Forelimb muscle (tissue), 1 donor: ENCODE measurements at places on chromosomes 5 and 9.

DNA sequence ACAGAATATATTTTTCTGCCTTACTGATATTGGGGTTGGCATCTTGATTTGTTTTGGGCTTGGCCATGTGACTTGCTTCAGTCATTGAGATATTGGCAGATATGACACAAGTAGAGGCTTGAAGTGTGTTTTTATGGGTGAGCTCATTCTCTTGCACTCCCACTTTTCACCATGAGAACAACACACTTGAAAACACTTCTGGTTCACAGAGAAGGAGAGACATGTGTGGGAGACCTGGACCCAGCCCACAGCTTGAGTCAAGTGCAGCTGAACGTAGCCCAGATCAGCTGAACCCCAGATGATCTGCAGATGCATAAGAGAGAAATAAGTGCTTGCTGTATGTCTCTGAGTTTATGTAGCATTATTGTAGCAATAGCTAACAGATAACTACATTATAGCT lies 155.4 kb downstream of the SEMA6A start:
- DNase-seq = no peak

DNA sequence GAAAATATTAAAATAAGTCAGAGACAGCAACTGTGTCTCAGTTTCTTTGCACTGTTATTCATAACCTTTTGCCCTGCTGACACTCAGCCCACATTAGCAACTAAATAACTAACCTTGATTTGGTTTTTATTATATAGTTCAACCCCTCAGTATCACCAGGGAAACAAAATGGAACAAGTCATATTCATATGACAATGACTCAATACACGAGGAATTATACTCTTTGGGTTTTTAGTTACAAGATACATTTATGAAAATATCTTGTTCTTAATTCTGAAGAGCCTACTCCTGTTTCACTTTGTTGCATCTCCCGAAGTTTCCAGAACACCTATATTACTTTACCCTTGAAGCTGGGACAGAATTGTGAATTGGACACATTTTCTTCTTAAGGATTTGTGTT lies 845.4 kb downstream of the EFNA5 start:
- no peak for DNase-seq

GRCh38 chr5:89936576-89936975 lies 473.0 kb downstream of the CETN3 start:
- no peak for DNase-seq

DNA sequence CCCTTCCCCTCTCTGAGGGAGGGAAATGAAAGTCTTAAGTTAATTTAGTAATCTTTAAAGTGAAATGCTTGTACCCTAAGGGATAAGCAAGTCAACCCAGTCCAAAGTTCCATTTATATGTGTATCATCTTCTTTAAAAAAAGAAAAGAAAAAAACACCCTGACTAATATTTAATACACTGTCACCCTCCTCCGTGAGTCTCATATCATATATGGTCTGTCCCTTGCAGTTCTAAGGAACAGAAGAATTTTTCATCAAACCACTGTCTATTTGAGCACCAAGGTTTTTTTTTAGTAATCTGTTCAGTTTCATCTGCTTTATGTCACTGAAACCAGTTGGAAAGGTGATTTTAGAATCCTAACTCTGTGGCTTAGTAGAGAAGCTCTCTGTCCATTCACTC lies 15.2 kb downstream of the TNIP1 start:
- DNase-seq = no peak

- DNase-seq = no peak
These were observed 537.8 kb upstream of the FTMT start for GRCh38 chr5:121313886-121314285.

- no peak for DNase-seq
These were observed 660.3 kb downstream of the ISL1 start for GRCh38 chr5:52043543-52043942.
